Lower leg skin (tissue), 4 donors: ENCODE measurements at places on chromosomes 3 and 15. TPM values are rescaled to one million over a fixed set of nuclear protein-coding genes. Genes with fewer than 3 reads are reported as not detected.

Gene ARHGEF3
- total RNA-seq = 13.3 TPM

Gene SCG5
- total RNA-seq = 1.3 TPM

Gene AADAC
- 10.4 TPM for total RNA-seq

Gene CCR2
- total RNA-seq = 1.8 TPM

Gene FBXW12
- not detected for total RNA-seq

Gene PLA2G4D
- 51.6 TPM for total RNA-seq

Gene PIERCE2
- total RNA-seq = 1.5 TPM

Gene GABRG3
- 0.13 TPM for total RNA-seq

Gene SEMA6D
- total RNA-seq = 5.6 TPM

Gene RPN1
- 172 TPM for total RNA-seq

Gene ANKRD63
- not detected for total RNA-seq

Gene EHD4
- total RNA-seq = 27.3 TPM

Gene LTK
- total RNA-seq = 0.54 TPM

Gene PLIN1
- 5.9 TPM for total RNA-seq

Gene WDR48
- total RNA-seq = 24.1 TPM

Gene FMN1
- total RNA-seq = 19.0 TPM

Gene SEC22A
- 20.4 TPM for total RNA-seq

Gene GOLGA8N
- total RNA-seq = 17.4 TPM

Gene TTLL13
- total RNA-seq = not detected

Gene ETV5
- total RNA-seq = 9.4 TPM
